Stimulated activated CD4-positive, alpha-beta T cell treated with anti-CD3 and anti-CD28 coated beads, TNF-alpha, amount 100 ng/mL, for 1 hour (primary cell): ENCODE measurements at places on chromosomes 16 and 17.

- DNase-seq, result no peak
These were observed 470.7 kb upstream of the RBFOX1 start for GRCh38 chr16:6861815-6862477.

- DNase-seq, result no peak
These were observed 19.3 kb downstream of the TMEM11 start for GRCh38 chr17:21194703-21195102.

GRCh38 chr17:15883617-15884111, 61.3 kb upstream of the ADORA2B start:
- no peak for DNase-seq

DNA sequence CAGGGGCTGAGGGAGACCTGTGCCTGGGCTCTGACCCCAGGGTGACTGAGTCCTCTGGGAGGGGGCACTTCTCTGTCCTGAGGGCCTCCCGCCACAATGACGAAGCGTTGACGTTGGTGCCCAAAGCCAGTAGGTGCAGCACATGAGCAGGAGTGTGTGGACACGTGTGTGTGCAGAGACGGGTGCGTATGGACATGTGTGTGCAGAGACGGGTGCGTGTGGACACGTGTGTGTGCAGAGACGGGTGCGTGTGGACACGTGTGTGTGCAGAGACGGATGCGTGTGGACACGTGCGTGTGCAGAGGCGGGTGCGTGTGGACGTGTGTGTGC, 726 bp upstream of the CD7 start:
- DNase-seq, result no peak

DNA sequence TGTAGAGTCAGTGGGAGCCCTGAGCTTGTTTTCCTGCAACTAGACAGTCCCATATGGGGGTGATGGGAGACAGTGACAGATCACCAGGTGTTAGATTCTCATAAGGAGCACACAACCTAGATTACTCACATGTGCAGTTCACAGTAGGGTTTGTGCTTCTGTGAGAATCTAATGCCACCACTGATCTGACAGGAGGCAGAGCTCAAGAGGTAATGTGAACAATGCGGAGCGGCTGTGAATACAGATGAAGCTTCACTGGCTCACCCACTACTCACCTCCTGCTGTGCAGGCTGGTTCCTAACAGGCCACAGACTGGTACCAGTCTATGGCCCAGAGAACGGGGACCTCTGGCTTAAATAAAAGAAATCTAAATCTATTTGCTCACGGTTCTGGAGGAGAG, 10.2 kb upstream of the HSD17B2 start:
- no peak for DNase-seq

GRCh38 chr17:40179923-40180659, 2.8 kb downstream of the RAPGEFL1 start:
- DNase-seq, result no peak

DNA sequence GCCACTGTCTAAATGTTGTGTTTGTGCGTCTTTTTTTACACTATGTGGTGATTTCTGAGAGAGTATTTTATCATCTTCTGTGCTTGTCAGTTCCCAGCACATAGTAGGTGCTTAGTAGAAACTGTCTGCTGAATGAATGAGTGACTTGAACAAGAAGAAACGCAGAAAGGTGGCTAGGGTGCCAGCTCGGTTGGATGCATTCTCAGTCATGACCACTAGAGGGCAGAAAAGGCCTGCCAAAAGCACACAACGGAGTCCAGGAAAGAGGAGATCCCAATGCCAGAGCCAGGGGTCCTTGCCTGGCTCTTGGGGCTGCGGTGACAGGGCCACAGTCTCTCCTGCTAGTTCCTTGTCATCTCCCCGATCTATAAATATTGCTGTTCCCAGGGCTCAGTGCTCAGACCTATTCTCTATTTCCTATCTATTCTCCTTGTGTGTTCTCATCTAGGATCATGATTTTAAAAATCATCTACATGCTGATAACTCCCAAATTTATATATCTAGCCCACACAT, 57.3 kb upstream of the CCL1 start:
- peak; percentile 47 for DNase-seq

- no peak for DNase-seq
These were observed 349.2 kb upstream of the SALL1 start for GRCh38 chr16:51500306-51500705.

GRCh38 chr17:61411261-61412142, 11.9 kb downstream of the TBX2 start:
- no peak for DNase-seq

GRCh38 chr16:67463059-67463458, 17.9 kb downstream of the ATP6V0D1 start:
- no peak for DNase-seq

DNA sequence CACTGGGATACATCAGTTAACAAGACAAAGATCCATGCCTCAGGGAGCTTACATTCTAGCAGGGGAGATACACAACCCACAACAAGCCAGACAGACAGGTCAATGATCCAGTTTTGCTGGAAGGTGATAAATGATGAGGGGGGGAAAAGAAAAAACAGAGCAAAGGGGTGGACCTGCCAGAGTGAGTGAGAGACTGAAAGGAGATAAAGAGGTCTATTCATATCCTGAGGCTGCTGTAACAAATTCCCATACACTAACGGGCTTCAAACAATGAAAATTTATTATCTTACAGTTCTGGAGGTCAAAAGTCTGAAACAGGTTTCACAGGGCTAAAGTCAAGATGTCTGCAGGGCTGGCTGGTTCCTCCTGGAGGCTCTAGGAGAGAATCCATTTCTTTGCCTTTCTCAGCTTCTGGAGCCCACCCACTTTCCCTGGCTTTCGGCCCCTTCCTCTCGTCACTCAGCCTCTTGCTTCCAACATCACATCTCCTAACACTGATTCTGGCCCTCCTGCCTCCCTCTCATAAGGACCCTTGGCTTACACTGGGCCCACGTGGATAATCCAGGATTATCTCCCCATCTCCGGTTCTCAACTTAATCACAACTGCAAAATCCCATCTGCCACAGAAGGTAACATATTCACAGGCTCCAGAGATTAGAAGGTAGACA, 81.5 kb downstream of the GAS7 start:
- no peak for DNase-seq

GRCh38 chr17:1752425-1753262, 9.2 kb upstream of the SERPINF1 start:
- no peak for DNase-seq

- no peak for DNase-seq
These were observed 19.7 kb upstream of the MEIOC start for GRCh38 chr17:44636562-44636961.

DNA sequence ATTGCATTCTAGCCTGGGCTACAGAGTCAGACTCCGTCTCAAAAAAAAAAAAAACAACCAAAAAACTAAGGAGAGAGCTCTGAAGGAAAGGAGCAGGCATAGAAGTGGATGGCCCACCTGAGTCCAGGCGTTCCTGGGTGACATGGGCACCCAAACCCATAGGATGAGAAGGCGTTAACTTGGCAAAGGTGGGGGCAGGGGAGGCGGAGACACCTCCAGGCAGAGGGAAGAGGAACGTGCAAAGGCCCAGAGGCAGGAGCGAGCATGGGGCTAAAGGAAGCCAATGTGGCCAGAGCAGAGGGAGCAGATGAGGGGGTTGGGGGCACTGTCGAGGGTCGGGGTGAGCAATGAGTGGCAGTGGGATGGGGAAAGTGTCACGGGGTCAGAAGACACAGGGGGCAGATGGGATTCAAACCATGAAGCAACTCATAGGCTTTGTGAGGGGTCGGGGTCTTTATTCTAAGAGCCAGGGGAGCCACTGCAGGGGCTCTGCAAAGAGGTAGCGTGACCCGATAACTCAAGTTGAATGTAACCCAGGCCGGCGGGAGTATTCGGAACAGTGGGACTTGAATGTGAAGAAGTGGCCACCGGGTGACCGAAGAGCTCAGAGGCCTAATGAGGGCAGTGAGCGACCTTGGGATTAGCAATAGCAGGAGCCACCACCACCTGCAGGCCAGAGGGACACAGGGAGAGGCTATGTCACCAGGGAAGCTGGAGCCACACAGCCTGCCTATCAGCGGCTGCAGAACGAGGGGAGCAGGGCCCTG, 11.8 kb downstream of the TTYH2 start:
- DNase-seq, result no peak

DNA sequence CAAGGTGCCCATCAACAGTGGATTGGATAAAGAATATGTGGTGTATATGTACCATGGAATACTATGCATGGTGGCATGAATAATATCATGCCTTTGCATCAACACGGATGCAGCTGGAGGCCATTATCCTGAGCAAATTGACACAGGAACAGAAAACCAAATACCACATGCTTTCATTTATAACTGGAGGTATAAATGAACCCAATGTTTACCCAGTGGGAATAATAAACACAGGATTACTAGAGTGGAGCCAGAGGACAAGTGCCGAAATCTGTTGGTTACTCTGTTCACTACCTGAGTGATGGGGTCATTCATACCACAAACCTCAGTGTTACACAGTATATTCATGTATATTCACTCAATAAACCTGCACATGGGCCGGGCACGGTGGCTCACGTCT, 125.2 kb downstream of the CDH11 start:
- no peak for DNase-seq

GRCh38 chr17:63035695-63036094, 69.7 kb downstream of the TANC2 start:
- DNase-seq, result no peak

DNA sequence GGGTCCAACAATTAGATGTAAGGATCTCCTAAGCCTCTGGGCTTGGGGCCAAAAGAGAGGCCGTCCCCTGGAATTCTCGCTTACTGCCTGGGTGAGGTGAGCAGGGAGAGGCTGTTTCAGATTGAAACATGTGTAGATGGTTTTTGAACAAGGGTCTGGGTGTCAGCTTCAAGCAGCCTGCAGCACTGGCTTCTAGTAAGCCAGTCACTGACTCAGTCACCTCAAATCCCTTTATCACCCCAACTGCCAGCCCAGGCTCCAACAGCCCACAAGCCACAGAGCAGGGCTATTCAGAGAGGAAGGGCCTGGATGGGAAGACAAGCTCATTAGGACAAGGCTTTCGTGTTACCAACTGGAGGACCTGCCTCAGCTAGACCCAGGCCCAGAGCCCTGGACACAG, 180.2 kb downstream of the CCT6B start:
- DNase-seq, result no peak

GRCh38 chr16:25109643-25110042, 1.9 kb upstream of the LCMT1 start:
- no peak for DNase-seq

DNA sequence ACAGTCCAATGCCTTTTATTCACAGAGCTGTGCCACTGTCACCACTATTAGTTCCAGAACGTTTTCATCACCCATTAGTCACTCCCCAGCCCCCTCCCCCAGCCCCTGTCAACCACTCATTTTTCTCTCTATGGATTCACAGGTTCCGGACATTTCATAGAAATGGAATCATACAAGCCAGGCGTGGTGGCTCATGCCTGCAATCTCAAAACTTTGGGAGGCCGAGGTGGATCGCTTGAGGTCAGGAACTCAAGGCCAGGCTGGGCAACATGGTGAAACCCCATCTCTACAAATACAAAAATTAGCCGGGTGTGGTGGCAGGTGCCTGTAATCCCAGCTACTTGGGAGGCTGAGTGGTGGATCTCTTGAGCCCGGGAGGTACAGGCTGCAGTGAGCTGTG, 759 bp upstream of the PAM16 start:
- no peak for DNase-seq

- no peak for DNase-seq
These were observed 22.2 kb downstream of the ASPSCR1 start for GRCh38 chr17:81999587-81999975.

GRCh38 chr16:50326835-50327465, 41.8 kb downstream of the BRD7 start:
- DNase-seq, result no peak

DNA sequence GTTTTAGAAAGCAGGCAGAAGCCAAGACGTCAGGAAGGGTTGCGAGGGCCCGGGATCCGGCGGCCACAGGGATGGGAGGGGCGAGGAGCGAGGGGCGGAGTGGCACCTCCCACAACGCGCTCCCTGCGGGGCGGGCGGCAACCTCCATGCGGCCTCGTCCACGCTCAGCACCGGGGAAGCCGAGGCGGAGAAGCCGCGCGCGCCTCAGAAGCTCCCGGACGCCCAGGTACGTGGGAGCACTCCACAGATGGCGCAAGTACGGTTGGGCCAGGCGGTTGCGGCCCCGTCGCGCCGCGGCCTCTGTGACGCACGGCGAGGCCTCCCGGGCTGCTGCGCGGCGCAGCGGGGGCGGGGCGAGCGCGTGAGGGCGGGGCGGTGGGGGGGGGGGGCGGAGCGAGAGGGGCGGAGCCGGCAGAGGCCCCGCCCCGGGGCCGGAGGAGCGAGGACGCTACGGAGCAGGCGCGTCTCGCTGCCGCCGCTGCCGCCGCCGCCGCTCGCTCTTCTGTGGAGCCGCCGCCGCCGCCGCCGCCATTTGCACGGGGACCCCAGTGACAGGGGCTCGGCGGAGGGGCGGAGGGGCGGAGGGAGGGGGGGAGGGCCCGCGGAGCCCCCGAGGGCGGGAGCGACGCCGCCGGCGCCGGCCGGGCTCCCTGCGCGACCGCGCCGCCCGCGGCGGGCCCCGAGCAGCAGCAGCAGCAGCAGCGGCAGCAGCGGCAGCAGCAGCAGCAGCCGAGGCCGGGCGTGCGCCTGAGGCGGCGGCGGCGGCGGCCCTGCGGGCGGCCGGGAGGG, at the start of gene TENT4B:
Gene TENT4B (plus strand): TSS at position 500 of the 789 bp plus-strand sequence. CDS start 316 bp downstream, outside the sequence.
- peak; percentile 69 for DNase-seq

DNA sequence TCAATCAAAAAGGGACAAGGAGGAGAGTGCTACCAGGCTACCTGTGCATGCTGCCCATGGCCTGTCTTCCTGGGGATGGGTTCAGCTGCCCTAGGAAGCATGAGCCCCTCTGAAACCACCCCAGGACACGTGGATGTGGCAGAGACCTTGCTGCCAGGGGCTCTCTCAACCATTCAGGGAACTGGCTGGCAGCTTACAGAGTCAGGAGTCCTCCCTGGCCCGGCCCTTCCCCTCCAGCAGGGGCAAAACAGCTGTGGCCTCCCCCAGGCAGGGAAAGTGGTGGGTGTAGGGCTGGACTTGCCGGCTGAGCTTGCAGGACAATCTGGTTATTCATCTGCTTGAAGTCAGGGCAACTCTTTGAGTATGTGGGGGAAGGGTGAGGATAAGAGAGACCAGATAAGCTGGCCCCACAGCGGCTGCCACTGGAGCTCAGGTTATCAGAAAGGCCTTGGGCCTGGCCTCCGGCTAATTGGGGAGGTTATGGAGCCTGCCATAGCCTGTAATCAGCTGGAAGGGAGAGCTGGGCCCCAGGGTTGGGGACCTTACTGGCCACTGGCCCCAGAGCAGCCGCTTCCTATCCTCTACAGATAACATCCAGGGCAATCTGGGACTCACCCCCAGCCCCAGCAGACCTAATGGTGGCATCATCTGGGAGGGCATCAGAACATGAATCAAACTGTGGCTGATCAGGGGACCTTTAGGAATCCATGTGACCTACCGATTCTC, 5.6 kb upstream of the TBX2 start:
- no peak for DNase-seq
